ENCODE measurements at places on chromosomes 11 and 22.
A peak's percentile ranks its signal among the peaks of the same experiment; 100 is the strongest.

GRCh38 chr11:130994043-130994442, 77.8 kb upstream of the SNX19 start:
- DNase-seq: no peak

GRCh38 chr11:75325713-75326438, 25.6 kb downstream of the ARRB1 start:
- DNase-seq: peak; percentile 58

DNA sequence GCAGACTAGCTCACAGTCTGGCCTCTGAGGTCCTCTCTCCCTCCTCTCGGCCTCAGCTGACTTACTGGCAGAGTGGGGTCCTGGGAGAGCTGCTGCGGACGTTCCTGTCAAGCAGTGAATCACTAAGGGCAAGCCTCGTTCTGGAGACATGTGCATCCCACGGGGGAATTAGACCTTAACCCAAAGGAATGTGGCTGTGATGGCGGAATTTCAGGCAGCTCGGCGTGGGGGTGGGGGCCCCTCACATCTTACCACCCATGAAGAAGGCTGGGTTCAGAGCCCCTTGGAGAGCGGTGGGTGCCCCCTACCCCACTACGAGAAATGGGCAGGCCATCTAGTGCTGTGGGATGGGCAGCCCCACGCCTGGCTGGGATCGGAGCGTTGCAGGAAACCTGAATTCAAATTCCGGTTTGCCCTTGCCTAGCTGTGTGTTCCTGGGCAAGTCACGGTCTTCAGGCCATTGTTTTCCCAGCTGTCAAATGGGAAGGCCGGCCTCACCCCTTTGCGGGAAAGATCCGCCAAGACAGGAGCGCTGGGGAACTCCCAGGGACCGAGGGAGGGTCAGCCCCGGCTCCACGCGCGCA, 554 bp downstream of the LRRC32 start:
- no peak for DNase-seq

GRCh38 chr11:44524751-44525201, 40.7 kb upstream of the CD82 start:
- DNase-seq: no peak

DNA sequence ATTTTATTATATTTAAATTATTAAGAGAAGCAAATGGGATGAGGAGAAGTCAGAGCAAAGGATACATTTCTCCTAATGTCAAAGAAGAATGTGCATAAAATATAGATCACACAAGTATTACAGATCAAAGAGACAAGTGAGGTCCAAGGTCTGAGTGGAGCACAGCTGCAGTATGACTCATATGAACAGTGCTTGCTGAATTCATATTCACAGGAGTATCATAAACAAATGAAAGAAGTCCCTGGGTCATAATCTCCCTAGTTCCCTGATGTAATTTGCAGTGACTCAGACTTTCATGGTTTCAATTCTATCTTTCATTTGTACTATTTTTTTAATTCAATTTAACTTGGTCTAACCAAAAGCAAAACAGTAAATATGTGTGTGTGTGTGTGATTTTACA, 499.0 kb upstream of the CCDC179 start:
- DNase-seq: peak; percentile 6

DNA sequence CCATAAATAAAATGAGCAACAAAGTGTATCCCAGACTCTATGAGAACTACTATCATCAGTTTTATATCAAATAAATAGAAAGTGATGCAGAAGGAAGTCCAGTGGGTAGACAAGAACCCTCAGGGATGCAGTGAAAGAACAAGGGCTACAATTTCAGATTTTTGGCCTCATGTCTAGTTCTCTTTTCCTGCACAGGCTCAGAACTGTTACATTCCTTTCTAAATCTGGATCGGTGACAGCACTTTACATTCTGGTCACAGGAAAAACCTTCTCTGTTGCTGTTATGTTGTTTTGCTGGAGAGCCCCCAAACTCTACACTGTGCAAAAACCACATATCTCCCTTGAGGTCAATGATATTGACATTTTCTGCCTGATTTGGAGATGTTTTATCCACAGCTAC, 108.8 kb upstream of the ANO5 start:
- DNase-seq: no peak

DNA sequence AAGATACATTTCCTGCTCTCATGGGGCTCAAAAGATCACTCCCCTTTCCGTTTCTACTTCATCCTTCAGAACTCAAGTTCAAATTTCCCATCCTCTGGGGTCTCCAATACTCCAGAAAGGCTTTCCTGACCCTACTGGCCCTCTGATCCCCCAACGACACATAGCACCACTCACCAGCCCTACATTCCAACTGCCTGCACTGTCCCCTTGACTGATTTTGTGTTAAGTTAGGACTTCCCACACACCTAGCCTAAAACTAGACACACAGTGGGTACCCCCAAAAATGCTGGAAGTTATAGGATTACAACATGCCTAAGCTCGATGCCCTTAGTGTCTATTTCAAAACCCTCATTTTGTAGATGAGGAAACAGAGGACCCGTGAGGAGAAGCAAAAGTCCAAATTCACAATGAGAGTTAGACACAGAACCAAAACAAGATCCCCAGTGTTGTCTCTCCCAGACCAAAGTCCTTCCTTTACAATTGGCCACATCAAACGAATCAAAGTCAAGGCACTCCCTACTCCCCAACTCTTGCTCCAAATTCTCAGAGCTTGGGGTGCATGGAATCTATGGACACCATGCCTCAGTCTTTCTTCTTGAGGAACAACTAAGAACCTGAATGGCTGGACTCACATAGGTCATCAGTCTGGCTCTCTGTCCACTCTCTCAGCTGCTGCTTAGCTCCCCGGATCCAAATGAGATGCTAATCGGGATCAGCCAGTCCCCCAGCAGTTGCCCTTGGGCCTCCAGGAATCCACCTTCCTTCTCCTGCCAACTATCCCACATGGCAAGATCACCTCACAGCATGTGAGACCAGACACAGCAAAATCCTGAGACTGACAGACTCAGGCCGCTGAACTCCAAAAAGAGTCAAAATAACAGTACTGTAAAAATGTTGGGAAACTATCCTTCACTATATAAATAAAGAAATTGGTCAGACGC, 1.7 kb downstream of the CLPB start:
- DNase-seq: no peak

DNA sequence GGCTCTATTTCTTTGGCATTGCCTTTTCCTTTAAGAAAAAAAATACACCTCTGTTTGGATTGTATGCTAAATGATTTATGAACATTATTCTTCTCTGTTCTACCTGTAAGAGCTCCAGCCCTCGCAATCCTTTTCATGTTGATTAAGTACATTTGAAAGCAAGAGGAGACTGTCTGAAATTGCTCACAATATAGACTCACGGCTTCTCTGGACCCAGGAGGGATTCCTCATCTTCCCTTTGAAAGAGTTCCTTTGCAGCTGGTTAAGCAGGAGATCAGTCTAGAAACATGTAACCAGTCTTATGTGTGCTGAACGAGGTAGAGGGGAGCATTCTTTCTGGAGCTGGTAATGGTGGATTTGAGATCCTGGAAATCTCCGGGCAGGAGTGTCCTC, 47.4 kb downstream of the PKNOX2 start:
- DNase-seq: no peak

- DNase-seq: no peak
Observed at GRCh38 chr11:126893796-126894195, 106.8 kb downstream of the KIRREL3 start.

DNA sequence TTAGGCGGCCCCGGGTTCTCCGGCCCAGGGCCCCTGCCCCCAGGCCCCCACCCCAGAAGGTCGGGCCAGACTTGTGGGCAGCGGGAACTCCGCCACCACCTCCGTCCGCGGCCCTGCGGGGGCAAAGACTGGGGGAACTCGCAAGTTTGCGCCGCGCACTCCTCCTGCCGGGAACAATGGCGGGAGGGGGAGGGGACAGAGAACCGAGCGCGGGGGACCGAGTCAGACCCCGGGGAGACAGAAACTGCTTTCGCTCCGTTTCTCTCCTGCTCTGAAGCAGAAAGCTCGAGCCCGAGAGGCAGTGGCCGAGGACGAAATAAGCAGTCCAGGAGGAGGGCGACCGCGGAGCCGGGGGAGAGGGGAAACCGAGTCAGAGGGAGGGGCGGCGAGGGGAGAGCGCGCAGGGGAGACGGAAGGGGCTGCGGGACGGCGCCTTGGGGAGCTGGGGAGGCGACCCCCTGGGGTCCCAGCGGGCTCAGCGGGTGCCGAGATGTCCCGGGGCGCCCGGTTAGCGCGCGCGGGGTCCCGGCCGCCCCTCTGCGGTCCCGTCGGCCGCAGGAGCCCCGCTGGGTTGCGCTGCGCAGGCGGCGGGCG, 555 bp downstream of the TP53I11 start:
- no peak for DNase-seq

- no peak for DNase-seq
Observed at GRCh38 chr11:19573666-19574065, 139.0 kb upstream of the NAV2 start.

DNA sequence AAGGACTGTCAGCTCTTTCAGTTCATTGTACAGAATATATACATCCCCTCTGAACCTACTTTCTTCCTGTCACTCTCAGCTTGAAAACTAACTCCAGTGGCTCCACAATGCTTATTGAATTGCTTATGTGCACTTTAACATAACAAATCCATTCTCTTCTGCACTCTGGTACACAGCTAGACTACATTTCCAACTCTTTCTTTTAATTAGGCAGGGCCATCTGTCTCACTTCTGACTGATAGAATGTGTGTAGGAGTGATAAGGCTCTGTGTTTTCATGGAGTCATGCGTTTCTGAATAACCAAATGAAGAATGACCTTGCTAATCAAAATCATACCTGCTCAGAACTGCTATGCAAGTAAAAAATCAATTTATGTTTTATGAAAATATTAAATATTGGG, 278.5 kb upstream of the CCDC179 start:
- no peak for DNase-seq

GRCh38 chr11:108890482-108891105, 225.7 kb downstream of the DDX10 start:
- no peak for DNase-seq

- no peak for DNase-seq
Observed at GRCh38 chr11:107457205-107457557, 444 bp downstream of the CWF19L2 start.

GRCh38 chr11:35173011-35173511, 34.1 kb downstream of the CD44 start:
- no peak for DNase-seq

DNA sequence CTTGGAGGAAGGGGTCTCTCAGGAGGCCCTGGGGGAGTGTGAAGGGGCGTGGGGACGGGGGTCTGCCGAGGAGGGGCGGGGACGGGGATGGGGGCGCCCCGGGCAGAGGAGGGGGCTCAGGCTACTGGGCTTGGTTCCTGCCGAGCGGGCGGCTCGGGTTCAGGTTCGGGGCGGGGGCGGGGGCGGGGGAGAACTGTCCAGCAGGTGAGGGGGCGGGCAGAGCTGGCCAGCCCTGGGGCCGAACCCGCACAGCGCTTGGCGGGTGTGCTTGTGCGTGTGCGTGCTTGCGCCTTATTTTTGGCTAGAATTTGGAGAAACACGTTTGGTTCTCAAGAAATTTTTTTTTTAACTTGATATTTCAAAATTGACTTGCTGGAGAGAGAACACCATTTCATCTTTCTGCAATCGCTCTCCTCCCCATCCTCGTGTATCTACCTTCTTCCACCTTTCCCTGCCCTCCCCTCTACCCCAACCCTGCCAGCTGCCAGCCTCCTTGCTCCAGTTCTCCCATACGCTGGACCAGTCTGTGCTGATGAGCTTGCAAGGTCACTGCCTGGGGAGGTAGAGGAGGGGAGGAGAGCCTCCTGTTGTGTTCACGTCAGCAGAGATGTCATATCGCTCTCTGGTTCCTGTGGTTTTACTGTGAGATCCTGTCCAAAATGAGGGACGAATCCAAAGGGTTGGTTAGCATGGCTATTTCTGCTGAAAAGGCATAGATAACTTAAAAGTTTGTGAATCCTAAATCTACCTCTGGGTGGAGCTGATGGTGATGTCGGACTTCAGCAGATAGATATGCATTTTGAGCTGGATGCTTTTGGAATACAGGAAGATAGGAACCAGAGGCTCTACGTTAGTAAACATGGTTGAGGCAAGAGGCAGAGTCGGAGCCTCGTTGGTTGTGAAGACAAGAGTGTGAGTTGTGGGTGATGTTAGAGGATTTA, 668 bp downstream of the MADD start:
- peak; percentile 23 for DNase-seq

- no peak for DNase-seq
Observed at GRCh38 chr22:47209547-47210023, 447.1 kb downstream of the TBC1D22A start.

GRCh38 chr11:105049481-105049880, 4.3 kb upstream of the CARD16 start:
- no peak for DNase-seq

- DNase-seq: no peak
Observed at GRCh38 chr11:57320067-57320718, 4.6 kb downstream of the TNKS1BP1 start.

DNA sequence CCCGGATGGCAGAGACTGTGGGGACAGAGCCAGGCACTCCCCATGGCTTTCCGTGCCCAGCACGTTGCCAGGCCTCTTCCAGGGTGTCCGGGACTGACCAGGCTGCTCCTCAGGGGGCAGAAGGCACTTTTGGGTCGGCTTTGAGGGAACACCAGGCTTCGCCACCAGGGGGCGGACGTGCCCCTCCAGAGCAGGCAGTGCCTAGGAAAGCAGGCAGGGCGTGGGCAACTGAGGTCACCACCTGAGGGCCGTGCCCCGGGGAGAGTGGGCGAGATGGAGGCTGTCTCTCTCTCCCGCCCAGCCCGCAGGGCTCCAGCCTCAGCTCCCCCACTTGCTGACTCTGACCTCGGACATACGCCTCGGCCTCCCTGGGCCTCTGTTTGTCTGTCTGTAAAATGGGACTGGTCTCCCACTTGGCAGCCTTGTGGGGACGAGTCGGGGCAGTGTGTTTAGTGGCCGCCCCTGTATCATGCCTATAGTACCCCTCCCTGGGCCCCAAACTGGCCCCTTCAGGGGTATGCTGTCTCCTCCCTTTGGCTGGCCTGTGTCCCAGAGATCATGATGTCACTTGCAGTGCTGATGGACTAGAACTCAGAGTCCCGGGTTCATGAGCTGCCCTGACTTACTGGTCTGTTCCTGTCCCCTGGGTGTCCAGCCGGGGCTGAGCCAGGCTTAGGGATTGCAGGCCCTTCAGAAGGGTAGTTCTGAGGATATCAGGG, 4.4 kb upstream of the PRR5 start:
- DNase-seq: peak; percentile 67

DNA sequence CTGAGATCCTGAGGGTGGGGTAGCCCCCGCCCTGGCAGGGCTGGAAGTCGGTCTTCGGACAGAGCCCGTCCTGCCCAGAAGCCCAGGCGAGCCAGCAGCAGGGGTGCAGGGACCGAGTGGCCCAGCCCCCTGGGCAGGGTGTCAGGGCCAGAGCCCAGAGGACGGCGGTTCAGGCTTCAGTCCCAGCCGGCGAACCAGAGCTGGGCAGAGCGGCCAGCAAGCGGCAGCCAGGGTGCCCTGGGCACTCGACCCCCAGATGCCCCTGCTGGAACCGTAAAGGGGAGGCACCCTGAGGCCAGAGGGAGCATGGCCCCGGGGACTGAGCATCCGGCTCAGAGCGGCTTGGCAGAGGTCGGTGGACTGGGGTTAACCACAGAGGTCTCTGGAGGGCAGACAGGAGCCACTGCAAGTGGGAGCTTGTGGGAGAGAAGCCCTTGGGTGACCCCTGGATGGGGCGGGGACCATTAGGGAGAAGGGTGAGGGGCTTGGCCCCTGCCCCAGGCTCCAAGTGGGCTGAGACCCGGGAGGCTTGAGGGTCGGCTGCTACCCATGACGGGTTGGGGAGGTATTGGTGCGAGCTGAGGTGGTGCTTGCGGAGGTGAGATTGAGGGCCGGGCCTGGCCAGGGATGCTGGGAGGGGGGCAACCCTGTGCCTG, 15.9 kb downstream of the LSP1 start:
- DNase-seq: no peak
